ENCODE measurements at places on chromosomes 7 and 10.

GRCh38 chr10:86285136-86285790, 81.3 kb downstream of the GRID1 start:
- no peak for DNase-seq

GRCh38 chr10:45585131-45585530, 87.4 kb downstream of the ZFAND4 start:
- DNase-seq, result no peak

DNA sequence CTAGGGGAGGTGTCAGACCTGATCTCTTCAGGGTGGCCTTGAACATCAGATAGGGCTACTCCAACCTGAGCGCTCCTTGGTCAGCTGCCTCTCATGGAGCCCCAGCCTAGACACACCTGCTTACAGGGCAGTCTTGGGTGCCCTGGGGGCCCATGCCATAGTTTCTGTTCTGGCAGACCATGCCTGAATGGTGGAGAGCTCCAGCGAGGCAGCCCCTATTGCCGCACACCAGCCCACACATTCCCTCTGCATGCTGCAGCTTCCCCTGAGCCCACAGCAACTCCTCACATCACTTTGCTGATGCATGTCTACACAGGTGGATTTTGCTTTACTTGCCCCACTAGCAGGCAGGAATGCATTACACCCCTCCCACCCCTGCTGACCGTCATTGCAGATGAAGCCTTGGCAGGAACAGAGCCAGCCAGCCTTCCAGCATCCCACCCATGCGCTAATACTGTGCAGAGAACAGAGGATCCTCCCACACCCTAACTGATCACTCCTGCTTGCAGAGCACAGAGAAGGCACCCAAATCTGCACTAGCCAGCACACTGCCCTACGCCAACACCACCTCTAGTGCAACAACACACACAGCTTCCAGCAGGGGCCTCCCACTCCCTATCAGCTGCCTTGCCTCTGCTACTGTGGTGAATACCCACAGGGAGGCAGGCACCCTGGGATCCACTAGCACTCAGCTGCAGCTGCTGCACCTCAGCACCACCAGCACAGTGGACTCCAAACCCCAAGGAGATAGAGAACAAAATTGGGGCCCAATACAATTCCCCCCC, 43.0 kb upstream of the GRM3 start:
- no peak for DNase-seq

DNA sequence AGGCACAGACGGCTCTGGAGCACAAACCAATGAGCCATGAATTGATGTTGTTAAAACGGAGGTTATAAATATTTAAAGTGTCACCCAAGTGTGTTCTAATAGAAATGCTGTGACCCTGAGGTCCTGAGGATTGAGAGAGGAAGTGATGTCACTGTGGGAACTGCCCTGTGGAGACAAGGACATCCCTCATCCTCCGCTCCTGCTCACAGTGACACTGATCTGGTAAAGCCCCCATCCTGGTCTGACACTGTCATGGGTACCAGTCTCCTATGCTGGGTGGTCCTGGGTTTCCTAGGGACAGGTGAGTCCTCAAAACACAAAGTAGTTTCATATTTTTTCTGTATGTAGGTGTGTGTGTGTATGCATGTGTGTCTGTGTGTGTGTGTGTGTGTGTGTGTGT, 237.9 kb upstream of the PRSS1 start:
- no peak for DNase-seq

DNA sequence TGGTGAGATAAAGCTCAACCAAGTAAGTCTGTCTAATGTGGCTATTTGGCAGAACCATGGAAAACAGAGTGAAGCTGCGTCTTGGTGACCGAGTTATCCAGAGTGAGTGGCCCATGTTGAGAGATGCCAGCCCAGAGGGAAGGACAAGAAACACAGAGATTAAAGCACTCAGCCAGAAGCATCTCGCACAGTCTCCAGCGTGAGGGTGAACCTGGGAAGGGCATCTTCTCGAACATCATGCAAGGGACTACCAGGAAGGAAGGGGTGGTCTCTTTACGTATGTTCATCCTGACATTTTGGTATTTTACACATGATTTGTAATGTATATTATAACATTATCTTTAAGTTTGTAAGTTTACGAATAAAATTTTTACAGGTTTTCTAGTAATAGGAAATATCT, 146.4 kb downstream of the TCERG1L start:
- no peak for DNase-seq

- DNase-seq, result no peak
Observed at GRCh38 chr7:77202481-77202976, 2.9 kb upstream of the FGL2 start.

DNA sequence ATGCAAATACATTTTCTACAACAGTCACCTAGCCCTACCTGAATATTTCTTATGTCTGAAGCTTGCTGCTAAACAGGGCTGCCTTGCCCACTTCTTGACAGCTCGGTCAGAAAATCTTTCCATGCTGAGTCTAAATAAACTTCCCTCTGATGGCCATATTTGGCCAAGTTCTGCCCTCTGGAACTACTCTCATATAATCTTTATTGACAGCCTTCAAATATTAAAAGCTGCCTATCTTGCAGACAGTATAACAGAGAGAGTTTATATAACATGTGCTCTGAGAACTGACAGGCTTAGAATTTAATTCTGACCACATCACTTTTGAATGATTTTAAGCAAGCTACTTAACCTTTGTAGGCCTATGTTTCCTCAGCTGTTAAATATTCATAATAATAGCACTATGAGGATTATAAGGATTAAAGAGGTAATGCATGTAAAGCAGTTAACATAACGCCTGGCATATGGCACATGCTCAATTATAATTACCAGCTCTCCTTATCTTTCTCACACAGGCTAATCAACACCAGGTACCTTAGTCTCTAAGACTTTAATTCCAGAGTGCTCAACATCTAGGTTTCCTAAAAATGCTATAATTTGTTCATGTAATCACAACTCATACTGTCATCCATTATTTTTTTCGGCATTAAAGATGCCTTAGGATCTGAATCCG, 334.1 kb downstream of the HPSE2 start:
- no peak for DNase-seq

GRCh38 chr7:107944411-107945169, 53.6 kb downstream of the DLD start:
- DNase-seq, result no peak

DNA sequence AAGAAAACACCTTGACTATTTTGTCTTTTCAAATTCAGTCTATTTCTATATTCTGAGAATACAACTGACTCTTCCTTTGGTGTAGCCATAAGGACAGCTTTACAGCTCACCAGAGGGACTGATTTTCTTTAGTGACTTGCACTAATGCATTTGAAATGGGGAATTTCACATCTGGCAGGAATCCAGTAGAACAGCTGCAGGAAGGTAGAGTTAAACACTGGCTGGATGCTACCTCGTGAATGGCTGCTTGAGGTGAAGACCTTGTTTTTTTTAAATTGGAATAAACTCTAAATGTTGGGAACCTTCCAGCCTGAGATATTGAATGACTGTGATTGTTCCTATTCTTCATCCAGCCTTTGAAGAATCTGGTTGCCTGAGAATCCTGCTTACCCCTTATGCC, 139.5 kb upstream of the STK17A start:
- DNase-seq, result no peak

GRCh38 chr7:146494952-146495596, 378.5 kb downstream of the CNTNAP2 start:
- no peak for DNase-seq

GRCh38 chr10:35299016-35299415, 37.3 kb upstream of the CCNY start:
- DNase-seq, result no peak

DNA sequence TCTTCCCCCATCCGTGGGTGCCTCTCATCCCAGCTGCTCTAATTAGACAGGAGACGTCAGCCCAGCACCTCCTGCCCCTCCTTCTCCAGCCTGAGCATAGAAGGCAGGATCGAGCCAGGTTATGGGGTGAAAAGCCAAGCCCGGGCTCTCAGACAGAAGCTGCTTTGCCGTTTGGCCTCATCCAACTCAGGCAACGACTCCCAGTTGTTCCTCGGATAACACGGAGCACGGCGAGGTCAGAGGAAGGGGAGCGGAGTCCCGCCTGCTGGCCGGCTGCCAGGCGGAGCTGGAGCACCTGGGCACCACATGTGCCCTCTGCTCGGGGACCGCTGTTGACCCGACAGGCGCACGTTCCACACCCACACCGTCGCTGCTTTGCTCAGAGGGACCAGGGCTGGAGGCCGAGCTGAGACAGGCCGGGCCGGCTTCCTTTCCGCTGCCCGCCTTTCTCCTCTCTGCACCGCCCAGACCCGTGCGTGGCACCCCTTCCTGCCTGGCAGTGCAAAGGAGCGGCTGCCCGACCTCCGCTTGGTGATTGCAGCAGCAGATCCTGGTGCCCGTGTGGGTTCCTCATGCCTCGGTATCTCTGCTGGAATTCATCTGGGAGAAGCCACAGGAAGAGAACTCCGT, 21.6 kb upstream of the UNCX start:
- DNase-seq, result no peak

GRCh38 chr7:144390481-144390880, 13.0 kb downstream of the NOBOX start:
- DNase-seq, result no peak

DNA sequence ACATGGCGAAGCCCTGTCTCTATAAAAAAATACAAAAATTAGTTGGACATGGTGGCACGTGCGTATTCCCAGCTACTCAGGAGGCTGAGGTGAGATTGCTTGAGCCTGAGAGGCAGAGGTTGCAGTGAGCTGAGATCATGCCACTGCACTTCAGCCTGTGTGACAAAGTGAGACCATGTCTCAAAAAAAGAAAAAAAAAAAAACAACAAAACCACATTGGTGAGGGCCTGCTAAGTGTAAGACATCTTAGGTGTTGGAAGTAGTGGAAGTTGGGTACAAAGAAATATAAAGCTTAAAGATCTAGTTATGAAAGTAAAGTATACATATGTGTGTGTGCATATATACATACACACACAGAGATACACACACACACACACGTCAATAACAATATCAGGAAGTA, 228.0 kb downstream of the EXOC4 start:
- no peak for DNase-seq

DNA sequence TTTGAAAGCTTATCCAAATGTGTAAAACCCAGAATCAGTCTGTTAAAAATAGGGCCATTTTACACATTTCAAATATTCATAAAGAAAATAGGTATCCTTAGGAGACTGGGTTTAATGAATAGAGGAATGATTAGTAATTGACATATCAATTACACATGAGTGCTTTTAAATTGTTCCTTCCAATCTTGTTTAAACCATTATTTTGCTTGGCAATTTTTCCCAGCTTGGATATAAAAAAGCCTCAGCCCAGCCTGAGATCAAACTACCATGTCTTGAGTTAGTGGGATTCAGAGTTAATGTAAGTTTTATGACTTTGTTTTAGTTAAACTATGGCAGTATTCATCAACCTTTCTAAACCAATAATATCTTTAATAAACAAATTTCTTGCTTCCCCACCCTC, 28.3 kb downstream of the PARP12 start:
- DNase-seq, result no peak

DNA sequence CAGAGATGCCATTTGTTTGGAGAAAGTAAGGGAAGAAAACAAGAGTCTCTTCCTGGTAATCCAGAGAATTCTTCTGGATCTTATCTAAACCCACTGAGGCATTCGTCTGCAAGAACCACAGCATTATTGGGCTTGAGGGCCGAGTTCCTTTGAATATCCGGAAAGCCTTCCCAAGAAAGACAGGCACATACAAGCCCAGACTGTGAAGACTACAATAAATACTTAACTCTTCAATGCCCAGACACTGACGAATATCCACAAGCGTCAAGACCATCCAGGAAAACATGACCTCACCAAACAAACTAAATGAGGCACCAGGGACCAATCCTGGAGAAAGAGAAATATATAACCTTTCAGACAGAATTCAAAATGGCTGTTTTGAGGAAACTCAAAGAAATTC, 99.0 kb downstream of the RNF32 start:
- DNase-seq, result no peak

GRCh38 chr10:125742465-125742864, 23.0 kb downstream of the EDRF1 start:
- DNase-seq, result no peak

DNA sequence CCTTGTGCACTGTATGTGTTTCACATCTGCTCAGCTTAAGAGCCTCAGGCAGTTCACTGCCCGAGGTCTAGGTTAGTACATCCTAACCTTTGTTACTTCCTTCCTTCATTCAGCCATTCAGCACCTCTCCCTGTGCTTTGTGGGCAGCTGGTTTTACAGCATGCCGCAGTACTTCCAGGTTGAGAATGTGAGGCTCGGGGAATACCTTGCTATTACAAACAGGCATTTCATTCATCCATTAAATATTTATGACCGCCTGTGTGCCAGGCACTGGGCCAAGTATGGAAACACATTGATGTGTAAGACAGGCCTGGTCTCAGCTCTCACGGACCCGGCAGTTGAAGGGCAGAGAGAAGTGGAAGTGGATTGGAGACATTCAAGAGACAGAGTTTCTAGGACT, 82.4 kb downstream of the SHH start:
- DNase-seq, result no peak

DNA sequence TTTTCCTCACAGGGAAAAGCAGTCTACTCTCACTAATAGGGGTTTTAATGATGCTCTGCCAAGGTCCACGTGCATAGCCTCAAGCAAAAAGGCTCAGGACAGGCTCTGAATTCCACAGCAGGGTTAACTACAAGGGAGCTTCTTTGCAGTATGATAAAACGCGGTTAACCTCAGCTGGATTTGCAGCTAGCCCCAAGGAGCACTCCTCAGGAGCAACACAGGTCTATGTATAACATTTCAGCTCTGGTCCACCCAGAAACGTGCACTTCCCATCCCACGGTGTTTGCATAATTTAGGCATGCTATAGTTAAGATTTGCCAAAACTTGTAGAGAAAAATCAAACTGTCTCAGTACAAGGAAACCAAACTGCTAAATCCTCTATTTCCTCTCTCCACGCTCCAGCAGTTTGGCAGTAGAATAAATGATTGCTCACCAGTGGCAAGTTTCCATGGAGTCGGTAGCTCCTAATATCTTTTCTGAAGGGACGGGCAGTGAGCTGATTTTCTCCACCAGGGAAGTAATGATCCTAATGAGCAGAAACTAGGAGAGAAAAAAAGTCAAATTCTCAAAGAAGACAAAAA, 13.1 kb upstream of the ASB4 start:
- no peak for DNase-seq

DNA sequence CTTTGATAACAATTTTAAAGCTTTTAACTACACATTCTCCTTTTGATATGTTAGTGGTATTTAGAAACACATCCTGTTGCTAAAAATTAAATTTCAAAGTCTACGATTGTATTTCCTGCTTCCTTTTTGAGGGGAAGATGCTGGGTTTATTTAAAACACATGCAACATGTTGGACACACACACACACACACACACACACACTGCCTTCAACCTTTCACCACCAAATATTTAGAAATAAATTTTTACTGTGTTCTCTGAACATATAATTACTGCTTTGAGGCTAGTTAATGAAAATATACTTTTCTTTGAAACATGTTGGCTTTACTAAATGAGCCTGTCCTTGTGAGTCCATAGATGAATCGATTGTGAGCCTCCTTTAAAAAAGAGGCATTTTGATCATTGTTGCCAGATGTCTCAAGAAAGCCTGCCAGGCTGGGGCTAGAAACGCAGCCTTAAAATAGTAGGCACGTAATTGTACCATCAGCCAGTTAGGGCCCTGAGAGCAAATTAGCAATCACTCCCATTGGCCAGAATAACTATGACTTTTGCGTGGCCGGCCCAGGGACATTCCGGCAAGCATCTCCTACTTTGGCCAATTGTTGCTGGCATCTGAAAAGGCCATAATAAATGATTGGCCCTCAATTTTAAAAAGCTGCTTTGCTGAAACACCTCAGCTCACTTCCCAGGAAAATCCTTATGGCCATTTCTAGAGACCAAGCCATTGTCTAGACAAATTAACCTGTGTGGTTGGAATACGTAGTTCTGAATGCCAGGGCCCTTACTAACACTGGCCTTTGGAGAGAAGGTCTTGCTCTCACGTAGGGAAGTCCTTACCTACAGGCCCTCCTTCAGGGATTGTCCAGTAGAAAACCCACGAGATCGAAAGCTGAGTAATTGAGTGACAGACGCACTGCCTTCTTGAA, 9.9 kb upstream of the TEX36 start:
- DNase-seq, result no peak

Data from stimulated activated CD8-positive, alpha-beta memory T cell treated with anti-CD3 and anti-CD28 coated beads, Interleukin-4, amount 100 ng/mL, for 24 hours (primary cell).